Left renal pelvis (tissue), 4 donors: ENCODE measurements at places on chromosomes 6 and 20.

DNA sequence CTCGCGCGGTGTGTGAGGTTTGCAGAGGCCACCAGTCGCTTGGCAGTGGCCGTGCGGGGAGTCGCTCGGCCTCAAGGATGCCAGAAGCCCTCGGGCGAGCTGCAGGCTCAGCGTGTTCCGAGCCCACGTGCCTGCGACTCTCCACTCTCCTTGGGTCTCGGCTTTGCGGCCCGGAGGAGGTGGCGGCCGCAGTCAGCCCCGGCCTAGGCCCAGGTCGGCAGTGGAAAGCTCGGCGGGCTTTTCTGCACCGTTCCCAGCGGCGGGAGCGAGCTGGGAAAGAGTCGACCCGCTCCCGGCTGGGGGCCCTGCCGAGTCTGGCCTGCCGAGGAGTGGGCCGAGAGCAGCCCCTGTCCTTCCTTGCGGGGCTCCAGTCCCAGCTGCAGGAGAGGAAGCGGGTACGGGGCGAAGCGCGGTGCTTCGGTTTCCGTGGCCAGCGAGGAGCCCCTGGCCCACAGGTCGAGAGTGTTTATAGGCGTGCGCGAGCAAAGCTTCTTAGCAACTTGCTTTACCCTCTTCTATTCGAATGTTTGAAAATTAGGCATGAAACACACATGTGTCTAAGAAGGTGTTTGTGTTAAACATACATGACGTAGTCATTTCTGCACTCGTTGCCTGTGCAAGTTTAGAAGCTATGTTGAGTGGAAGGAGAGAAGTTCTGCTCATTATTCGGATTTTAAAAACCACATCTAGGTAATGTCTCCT, 5.6 kb downstream of the FOXC1 start:
- no peak for DNase-seq

DNA sequence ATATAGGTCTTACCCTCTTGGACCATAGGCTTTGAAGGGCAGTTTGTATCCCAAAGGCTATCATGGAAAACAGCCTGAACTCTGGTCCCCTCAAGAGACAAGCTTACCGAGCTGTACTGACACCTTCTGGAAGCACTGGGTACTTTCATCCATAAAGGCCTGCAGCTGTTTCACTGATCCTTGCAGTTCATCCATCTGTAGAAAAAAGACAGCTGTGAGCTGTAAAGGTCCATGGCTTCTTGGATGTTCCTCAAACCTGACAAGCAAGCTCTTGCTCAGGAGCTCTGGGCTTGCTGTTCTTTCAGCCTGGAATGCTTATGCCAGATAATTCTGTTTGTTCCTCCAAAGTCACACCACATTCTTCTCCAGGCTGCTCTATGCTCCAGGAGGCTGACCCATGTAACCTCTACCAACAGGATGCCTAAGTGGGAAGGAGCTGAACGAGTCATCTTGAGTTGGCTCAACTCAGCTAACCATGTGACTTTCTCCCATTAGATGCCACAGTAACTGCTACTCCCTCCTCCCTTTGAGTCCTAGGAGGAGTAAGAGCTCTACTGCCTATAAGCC, 8.8 kb upstream of the NDRG3 start:
- no peak for DNase-seq

- DNase-seq = no peak
Measured at GRCh38 chr6:110037726-110038295, 59.7 kb downstream of the GPR6 start.

DNA sequence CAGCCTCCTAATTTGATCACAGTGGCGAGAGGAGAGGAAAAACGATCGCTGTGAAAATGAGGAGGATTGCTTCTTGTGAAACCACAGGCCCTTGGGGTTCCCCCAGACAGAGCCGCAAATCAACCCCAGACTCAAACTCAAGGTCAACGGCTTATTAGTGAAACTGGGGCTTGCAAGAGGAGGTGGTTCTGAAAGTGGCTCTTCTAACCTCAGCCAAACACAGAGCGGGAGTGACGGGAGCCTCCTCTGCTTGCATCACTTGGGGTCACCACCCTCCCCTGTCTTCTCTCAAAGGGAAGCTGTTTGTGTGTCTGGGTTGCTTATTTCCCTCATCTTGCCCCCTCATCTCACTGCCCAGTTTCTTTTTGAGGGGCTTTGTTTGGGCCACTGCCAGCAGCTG, 28.7 kb downstream of the SAYSD1 start:
- DNase-seq = no peak

DNA sequence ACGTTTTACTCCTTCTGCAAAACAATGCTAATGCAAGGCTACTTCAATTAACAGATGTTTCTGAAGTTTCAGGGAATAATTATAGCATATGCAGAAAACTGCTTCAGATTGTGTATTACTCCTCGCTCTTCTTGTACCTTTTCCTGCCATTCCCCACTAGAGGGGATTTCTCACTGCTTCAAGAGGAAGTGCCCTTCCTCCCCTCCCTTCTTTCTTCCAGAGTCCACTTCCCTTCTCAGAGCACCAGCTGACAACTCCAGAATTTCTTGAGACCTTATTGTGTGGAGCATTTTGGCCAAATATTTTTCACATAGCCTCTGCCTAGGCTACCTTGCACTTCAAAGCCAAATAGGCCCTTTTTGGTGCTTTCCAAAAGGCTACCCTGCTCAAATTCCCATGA, 12.7 kb upstream of the MCUR1 start:
- no peak for DNase-seq

GRCh38 chr6:62328607-62329006, 42.6 kb upstream of the KHDRBS2 start:
- DNase-seq = no peak

DNA sequence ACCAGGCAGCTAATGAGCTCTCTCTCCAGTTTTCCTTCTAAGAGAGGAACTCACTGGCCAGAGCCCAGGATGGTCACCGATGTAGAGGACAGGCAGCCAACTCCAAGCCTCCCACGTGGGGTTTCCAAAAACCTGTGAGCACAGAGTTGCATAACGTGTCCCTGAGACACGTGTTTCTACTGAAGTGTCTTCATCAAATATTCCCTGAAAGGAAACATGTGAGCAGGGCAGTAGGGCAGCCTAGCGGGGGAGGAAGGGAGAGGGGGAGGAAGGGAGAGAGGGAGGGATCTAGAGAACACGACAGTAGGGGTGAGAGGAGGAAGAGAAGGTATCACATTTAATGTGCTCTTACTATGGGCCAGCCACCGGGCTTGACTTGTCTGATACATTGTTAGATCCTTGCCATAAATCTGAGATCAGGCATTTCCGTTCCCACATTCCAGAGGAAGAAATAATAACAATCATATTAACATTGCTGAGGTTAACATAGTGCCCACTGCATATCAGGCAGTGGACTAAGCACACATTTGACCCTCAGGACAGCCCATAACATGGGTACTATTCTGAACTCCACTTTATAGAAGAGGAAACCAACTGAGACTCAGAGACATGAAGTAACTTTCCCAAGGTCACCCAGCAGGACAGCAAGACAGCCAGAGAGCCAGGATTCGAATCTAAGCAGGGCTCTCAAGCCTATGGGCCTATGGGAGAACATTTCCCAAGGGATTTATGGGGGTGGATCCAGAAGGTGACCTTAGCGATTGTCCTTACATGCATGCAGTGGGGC, 4.5 kb upstream of the SYS1 start:
- DNase-seq = no peak

DNA sequence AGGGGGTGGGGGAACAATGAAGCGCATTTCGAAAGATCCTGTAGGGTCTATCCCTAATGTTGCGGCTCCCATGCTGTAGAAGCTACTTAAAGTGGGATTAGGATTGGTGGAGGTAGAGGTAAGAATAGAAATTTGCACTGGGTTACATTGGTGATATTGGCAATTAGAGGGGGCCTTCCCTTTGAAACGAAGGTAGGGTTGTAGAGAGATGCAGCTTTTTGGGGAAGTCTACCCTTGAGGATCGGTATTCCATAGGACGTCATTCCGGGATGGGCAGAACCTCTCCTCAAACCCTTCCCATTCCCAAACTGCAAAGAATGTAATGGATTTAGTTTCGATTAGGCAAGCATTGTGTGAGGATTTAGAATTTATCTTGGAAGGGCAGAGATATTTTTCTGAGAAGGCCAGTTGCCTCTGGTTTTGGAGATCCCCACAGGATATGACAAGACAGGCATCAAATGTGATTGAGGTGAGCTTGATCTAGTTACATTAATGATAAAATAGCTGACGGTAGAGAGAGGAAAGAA, 5.4 kb upstream of the ZNFX1 start:
- no peak for DNase-seq

GRCh38 chr20:43448748-43449535, 8.8 kb upstream of the SRSF6 start:
- no peak for DNase-seq
